ENCODE measurements at places on chromosomes 7 and 10.

- DNase-seq: no peak
Observed at GRCh38 chr10:79380125-79380945, 33.1 kb downstream of the PPIF start.

- no peak for DNase-seq
Observed at GRCh38 chr7:20786421-20786778, 286 bp downstream of the SP8 start.

DNA sequence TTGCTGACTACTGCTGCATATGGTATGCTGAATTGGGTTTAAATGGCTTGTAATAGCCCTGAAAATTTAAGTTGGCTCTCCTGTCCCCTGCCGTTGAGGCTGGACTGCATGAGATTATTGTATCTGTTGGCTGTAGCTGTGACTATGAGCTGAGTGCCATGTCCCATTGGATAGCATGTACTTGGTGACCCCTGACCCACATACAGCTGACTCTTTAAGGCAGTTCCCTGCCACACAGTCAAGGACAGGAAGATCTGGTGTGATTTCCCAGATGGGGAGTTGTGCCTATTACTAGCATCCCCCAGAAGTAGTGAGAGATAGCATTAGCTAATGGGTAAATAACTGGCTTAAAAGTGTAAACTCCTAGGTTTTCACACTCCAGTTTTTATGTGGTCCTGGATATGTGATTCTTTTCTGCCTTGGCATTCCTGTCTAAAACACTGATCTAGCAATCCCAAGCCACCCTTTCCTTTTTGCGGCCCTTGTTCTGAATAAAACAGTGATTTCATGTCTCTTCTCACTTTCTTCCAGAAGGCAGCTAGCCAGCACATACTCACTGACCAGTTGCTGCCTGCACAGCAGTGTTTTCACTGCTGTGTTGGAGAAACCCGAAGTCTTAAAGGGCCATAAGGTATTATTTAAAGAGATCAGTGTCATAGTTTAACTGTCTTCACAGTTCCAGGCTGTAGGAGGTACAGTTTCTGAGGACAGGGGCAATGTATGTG lies 35.9 kb downstream of the LRRC4 start:
- DNase-seq: no peak

DNA sequence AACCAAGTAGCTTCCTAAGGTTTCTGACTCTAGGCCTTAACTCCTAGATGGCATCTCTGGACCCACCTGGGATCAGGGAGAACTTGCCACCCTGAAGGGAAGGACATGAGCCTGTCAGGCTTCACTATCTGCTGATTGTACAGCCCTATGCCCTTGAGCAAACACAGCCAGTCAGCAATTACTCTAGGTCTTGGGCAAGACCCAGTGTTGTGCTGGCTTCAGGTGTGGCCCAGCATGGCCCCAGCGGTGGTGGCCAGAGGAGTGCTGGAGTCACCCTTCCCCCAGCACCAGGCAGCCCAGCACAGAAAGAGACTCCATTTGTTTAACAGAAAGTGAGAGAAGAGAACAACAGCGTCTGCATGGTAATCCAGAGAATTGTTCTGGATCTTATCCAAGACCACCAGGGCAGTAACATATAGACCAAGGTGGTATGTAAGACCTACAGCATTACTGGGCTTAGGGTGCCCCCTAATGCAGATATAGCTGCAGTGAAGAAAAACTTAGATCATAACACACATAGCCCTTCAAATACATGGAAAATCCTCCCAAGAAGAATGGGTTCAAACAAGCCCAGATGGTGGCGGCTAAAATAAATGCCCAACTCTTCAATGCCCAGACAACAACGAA lies 207.7 kb downstream of the MAGI2 start:
- DNase-seq: no peak

DNA sequence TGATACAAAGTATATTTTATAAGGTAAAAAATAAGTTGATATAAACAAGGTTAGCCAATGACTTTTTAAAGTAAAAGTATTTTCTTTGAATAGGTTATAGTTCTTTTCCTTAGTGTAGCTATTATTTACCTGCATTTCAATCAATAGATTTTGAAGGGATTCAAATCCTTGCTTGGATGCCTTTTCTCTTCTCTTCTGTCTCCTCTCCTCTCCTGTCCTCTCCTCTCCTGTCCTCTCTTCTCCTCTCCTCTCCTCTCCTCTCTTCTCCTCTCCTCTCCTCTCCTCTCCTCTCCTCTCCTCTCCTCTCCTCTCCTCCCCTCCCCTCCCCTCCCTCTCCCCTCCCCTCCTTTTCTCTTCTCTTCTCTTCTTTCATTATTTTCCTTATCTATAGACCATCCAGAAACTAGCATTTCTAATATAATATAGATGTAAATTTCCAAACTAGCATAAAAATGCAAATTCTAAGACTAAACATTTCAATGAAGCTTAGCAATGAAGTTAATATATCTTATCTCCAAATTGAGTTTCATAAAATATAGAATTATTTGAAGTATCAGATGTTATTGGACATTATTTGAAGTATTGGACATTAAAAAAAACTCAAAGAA lies 60.5 kb upstream of the PRKCQ start:
- no peak for DNase-seq

DNA sequence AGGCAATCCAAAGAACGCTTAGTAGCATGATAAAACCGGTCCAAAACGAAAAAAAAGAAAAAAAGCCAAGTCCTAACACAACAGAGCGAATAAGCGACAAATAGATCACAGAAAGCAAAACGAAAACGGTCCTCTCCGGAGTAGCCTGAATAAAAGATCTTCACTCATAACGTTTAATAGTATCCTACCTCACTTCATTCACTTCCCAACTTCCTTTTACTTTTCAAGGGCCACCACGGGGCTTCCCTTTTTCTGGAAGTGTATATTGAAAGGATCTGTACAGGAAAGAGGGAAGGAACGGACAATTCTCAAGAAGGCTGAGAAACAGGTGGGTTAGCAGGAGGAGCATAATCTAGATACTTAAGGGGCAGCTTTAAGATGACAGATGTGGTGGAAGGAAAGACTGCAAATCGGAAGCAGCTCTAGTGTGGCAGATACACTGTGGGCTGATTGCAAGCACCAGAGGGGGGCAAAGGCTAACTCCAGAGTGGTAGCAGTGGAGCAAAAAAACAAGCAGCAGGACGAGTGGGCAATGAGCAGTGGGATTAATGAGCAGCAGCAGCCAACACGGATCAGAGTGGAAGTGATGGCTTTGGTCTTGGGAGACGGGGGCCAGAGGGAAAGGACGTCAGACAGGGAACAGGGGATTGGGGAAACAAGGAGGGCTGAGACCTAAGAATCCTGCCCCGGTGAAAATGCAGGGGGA lies 866 bp downstream of the CNOT4 start:
- DNase-seq: no peak

DNA sequence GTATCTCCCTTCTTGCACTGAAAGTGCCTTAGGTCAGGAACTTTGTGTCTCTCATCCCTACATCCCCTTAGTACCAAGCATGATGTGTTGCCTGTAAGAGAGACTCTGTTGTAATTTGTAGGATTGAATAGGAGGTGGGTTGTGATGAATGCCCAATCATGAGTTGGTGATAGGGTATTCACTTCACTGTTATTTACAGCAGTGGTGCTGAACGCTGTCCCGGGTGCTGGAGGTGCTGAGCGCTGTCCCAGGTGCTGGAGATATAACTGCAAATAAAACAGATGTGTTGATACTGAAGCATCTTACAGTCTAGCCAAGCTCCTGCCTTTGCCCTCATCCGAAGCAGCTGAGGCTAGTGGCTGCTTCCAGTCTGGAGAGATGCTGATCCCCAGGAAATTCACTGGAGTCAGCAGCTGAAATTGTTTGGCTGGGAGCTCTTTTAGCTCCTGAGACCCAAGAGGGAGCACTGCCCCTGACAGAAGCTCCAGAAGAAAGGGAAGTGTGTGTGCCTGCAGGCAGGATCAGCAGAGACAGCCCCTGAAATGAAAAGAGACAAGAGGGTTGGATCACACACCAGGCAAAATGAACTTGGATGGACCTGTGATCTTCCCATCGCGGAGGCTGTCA lies 183.4 kb downstream of the SORCS3 start:
- DNase-seq: no peak

- DNase-seq: no peak
Observed at GRCh38 chr7:30169579-30169978, 34.8 kb downstream of the MTURN start.

DNA sequence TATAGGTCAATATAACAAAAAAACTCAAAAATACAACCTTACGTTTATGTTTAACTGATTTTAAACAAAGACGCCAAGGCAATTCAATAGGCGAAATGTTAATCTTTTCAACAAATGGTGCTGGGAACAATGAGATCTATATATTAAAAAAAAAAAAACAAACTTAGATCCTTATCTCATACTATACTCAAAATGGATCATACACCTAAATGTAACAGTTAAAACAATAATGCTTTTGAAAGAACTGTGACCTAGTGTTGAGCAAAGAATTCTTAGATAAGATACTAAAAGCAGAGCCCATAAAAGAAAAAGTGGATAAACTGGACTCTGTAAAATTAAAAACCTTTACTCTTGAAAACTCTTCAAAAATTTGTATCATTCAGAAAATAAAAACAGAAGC lies 8.6 kb downstream of the TMEM168 start:
- DNase-seq: no peak
